ENCODE measurements at places on chromosomes 1 and 21.

DNA sequence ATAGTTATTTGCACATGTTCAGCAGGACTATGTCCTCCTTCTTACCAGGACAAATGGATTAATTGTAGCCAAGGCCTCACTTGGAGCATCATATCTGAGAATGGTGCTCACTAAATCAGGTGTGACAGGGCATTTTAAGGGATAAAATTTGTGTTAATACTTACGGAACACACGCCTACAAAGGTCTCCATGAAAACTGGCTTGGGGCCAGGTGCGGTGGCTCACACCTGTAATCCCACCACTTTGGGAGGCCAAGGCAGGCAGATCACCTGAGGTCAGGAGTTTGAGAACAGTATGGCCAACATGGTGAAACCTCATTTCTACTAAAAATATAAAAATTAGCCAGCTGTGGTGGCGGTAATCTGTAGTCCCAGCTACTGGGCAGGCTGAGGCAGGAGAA lies 75.1 kb upstream of the CAPZB start:
- no peak for DNase-seq

- no peak for DNase-seq
Observed at GRCh38 chr1:23537296-23537973, 6.4 kb upstream of the E2F2 start.

GRCh38 chr1:159957824-159958268 lies 3.8 kb upstream of the SLAMF9 start:
- DNase-seq: no peak

DNA sequence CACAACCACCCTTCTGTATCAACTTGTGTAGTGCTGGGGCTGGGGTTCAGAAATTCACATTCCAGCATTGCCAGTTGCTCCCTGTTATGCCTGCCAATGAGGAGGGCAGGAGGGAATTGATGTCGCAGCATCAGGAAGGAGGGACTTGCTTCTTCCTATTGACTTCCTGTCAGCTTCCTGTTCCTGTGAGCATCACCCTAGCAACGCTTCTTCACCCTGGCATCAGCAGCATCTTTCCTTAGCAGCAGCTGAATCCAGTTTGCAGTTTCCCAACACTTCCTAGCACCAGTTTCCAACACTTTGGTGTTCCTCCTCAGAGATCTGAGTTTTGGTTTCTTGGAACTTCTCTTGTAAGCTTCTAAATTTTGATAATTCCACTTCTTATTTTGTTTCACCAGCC lies 8.9 kb upstream of the TRIM62 start:
- no peak for DNase-seq

- DNase-seq: no peak
Observed at GRCh38 chr1:78080767-78081166, 35.0 kb downstream of the GIPC2 start.

- no peak for DNase-seq
Observed at GRCh38 chr1:211334986-211335385, 8.4 kb downstream of the TRAF5 start.

DNA sequence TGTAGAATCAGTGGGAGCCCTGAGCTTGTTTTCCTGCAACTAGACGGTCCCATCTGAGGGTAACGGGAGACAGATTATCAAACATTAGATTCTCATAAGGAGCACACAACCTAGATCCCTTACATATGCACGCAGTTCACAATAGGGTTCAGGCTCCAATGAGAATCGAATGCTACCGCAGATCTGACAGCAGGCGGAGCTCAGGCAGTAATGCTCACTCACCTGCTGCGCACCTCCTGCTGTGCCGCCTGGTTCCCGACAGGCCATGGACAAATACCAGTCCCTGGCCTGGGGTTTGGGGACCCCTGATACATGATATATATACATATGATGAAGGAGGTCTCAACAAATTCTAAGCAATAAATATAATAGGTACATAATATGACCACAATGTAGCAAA lies 19.7 kb upstream of the SMIM12 start:
- DNase-seq: no peak

DNA sequence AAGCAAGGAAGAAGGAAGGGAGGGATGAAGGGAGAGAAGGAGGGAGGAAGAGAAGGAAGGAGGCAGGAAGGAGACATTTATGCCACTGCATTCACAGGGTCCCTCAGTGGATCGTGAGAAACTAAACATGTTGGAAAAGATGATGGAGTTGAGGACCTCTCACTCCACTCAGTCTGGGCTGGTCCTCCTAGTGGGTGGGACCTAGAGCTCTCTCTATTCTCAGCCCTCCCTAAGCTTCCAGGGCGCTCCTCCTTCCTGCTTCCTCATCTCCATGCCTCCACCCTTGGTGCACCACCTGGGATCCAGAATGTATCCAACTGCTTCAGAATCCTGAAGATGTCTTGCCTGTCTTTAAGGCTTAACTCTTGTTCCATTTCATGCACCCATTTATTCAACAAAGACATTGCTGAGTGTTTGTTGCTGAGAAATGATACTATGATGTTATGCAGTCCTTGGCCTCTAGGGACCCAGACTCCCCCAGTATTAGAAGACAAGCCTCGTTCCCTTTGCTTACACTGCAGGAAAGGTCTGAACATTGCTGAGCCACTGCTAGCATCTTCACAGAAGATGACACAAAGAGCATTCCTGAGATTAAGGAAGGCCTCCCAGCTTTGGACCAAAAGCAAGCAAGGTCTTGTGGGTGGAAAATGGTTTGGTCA lies 88.5 kb downstream of the BEND5 start:
- DNase-seq: no peak

GRCh38 chr1:162993846-162994245 lies 75.3 kb upstream of the RGS4 start:
- DNase-seq: no peak
